Stimulated activated CD8-positive, alpha-beta memory T cell treated with anti-CD3 and anti-CD28 coated beads, Interleukin-4, amount 100 ng/mL, for 48 hours (primary cell): ENCODE measurements at places on chromosomes 16 and 17.

- DNase-seq = no peak
These were observed 1.0 kb upstream of the ZNF500 start for GRCh38 chr16:4767872-4768548.

GRCh38 chr16:51152691-51153576 is 1.9 kb upstream of the SALL1 start:
- no peak for DNase-seq

DNA sequence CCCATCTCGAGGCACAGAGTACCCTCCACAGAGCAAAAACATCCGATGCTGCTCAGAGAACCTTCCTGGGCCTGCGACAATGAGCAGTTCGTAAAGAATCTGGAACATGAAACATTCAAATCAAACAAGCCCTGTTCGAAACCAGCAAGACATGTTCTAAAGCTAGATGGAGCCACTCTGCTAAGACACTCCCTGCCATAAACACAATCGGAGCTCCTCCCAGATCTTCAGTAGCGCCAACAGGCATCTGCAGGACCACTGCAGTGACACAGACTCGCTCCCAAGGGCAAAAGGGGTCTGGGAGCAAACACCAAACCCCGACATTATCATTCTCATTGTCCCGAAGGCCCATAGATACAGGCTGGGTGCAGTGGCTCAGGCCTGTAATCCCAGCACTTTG is 108.7 kb downstream of the ZFHX3 start:
- no peak for DNase-seq

DNA sequence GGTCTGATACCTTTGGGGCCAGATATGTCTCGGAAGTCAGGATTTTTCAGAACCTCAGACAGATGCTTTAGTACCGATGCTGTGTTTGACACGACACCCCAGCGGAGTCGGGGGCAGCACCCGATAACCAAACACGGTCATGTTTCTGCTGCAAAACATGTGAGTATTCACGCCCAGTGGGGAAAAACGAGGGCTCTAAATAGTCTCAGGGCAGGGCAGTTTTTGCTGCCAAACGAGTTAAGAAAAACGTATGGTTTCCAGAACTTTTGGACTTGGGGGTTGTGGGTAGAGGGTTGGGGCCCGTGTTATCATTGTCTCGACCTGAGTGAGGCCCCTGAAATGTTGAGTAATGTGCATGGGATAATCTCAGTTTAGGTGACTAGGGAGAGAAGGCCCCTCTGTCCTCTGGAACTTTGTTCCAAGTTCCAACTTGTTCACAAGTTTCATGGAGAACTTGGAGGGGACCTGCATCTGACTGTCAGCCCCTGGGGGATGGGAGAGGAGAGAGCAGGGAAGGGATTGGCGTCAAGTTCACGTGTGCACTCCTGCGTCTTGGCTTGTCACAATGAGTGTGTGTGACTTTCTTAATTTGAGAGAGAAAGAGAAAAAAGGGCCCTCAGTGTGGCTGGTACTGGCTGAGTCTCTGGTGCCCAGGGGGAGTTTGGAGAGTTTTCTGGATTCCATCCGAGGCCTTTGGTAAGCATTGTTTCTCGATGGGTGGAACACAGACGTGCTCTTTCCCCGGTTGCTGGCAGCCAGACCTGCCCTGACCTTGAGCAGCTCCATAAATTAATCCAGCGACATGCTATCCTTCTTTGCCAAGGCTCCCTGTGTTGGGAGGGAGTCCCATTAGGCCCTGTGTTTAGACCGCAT is 83.9 kb upstream of the CIBAR2 start:
- no peak for DNase-seq

GRCh38 chr16:3590736-3591435 is 13.7 kb upstream of the NLRC3 start:
- no peak for DNase-seq

DNA sequence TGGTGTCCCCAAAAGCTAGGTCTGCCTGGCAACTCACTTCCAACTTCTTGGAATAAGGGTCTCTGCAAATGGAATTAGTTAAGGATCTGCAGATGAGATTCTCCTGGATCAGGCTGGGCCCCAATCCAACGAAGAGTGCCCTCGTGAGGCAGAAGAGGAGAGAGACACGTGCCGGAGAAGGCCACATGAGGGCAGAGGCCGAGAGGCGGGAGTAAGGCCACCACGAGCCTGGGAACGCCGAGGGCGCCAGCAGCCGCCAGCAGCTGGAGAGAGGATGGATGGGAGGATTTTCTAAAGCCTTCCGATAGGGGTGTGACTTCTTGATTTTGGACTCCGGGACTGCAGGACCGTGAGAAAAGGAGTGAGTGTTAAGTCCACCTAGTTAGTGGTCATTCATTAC is 76.3 kb downstream of the JPH3 start:
- DNase-seq = no peak

GRCh38 chr17:67246653-67247415 is 1.8 kb upstream of the HELZ start:
- peak; percentile 35 for DNase-seq

GRCh38 chr16:58399718-58400633 is 7.7 kb downstream of the GINS3 start:
- no peak for DNase-seq

DNA sequence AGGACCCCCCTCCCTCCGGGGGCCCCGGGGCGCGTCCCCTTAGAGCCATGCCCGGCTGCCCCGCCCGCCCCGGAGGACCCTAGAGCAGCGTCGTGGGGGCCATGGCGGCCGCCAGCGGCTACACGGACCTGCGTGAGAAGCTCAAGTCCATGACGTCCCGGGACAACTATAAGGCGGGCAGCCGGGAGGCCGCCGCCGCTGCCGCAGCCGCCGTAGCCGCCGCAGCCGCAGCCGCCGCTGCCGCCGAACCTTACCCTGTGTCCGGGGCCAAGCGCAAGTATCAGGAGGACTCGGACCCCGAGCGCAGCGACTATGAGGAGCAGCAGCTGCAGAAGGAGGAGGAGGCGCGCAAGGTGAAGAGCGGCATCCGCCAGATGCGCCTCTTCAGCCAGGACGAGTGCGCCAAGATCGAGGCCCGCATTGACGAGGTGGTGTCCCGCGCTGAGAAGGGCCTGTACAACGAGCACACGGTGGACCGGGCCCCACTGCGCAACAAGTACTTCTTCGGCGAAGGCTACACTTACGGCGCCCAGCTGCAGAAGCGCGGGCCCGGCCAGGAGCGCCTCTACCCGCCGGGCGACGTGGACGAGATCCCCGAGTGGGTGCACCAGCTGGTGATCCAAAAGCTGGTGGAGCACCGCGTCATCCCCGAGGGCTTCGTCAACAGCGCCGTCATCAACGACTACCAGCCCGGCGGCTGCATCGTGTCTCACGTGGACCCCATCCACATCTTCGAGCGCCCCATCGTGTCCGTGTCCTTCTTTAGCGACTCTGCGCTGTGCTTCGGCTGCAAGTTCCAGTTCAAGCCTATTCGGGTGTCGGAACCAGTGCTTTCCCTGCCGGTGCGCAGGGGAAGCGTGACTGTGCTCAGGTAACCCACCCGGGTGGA is 759 bp downstream of the ALKBH5 start:
- DNase-seq = peak; percentile 78

- no peak for DNase-seq
These were observed 64.5 kb upstream of the HSBP1 start for GRCh38 chr16:83743241-83743640.

- DNase-seq = peak; percentile 60
These were observed 35.8 kb upstream of the BCAS3 start for GRCh38 chr17:60641810-60642220.

GRCh38 chr17:83124871-83125514 is 45.6 kb downstream of the METRNL start:
- peak; percentile 52 for DNase-seq

- peak; percentile 76 for DNase-seq
These were observed 108.5 kb downstream of the RAB11FIP4 start for GRCh38 chr17:31499771-31500554.

DNA sequence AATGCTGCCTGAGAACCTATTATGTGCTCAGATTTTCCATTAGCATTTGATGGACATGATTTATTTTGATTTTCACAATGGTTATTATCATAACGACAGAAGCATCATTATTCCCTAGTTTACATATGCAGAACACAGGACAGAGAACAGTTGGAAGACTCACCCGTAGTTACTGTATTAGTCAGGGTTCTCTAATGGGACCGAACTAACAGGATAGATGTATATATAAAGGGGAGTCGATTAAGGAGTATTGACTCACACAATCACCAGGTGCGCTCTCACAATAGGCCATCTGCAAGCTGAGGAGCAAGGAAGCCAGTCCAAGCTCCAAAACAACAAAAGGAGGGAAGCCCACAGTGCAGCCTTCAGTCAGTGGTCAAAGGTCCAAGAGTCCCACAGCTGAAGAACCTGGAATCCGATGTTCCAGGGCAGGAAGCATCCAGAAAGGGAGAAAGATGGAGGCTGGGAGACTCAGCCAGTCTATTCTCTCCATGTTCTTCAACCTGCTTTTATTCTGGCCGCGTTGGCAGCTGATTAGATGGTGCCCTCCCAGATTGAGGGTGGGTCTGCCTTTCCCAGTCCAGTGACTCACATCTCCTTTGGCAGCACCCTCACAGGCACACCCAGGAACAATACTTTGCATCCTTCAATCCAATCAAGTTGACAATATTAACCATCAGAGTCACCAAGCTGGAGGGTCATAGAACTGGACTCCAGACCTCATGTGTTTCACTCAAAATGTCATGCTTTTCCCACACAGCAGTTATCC is 92.7 kb upstream of the XYLT1 start:
- no peak for DNase-seq

- no peak for DNase-seq
These were observed 70.2 kb upstream of the PSMD7 start for GRCh38 chr16:74226338-74226954.

DNA sequence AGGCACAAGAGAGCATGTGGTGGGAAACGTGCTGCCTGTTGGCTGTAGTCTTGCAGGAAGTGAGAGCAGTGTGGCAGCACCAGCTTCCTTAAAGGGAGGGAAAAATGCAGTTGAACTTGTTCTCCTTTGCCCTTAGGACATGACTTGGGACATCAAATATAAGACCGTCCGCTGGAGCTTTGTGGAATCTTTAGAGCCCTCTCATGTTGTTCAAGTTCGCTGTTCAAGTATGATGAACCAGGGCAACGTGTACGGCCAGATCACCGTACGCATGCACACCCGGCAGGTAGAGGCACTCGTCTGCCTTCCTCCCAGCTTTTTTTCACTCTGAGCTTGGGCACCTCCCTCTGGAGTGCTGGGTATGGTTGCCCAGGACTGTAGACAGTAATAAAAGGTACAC is 23.3 kb downstream of the GPR179 start:
- no peak for DNase-seq

- peak; percentile 67 for DNase-seq
These were observed 49.9 kb downstream of the NLRC5 start for GRCh38 chr16:57039148-57039812.

GRCh38 chr17:82231562-82232321 is 2.9 kb downstream of the SLC16A3 start:
- peak; percentile 60 for DNase-seq

DNA sequence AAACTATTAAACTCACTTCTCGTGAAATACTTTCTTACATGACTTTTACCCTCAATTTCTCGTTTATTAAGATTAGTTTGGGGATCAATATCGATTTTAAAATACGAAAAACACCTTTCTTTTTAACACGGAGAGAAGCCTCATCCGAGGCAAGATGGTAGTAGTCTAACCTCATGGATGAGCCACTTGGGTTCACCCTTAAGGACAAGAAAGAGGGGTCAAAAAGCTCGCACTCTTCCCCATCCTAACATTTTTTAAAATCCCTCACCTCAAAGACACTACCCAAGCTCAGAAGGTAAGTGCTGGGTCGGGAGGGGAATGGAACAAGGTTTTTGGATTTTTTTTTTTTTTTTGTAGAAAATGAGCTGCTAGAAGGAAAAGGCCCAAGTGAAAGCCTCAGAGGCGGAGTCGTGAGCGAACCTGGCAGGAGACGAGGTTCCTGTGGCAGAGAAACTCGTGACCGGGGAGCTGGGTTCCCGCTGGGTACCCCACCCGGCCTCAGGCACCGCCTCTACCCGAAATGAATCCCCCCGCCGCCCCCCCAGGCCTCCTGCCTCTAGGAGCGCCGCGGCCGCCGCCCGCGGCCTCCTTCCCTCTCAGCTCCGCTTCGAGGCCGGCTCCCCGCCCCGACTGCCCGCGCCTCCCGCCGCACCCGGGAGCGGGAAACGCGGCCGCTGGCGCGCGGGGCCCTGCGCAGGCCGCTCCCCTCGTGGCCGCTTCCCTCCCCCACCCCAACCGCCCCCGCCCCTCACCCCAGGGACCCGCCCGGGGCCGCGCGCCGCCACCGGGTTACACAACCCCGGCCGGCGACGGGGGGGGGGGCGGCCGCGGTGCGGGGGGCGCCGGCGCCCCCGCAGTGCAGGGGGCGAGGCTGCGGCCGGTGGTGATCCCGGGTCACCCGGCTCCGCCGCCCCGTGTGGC is 1.6 kb downstream of the NUFIP2 start:
- peak; percentile 68 for DNase-seq

DNA sequence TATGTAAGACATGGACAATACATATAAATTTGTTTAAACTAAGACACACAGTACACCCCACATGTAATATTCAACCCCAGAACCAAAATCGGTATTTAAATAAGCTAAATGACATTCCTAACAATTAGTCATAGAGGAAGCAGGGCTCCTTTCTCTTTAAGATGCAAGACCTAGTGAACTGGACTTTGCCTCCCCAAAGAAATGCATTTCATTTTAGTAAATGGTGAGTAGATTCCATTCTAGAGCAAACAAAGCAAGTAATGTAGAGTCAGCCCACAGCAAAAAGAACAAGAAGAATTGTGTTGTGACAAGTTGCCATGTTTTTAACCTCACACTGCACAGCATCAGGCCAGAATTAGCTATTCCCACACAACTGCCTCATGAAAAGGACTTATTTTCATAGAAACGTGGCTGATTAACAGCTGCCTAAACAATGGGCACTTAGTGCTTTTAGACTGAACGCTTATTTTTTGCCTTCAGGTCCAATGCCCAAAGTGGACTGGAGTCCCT is 14.4 kb downstream of the DNAJC7 start:
- DNase-seq = no peak

GRCh38 chr17:43597624-43598356 is 51.6 kb upstream of the ETV4 start:
- no peak for DNase-seq

DNA sequence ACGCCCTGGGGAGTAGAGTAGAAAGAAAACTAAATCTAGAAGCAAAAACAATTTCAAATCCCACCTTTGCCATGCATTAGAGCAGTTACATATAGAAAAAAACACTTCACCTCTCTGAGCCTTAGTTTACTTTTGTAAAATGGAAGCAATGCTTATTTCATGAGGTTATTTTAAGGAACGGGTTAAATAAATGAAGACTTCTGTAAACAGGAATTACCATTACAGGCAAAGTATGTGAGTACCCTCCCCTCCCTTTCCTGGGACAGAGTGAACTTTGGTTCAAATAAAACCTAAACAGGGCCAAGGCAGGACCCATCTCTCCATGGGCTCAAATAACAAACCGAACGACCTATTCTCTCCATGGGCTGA is 4.5 kb upstream of the KRT15 start:
- no peak for DNase-seq

- DNase-seq = no peak
These were observed 129.1 kb upstream of the LHX1 start for GRCh38 chr17:36808180-36808661.
